Hematopoietic multipotent progenitor cell treated with erythropoietin and hydrocortisone succinate and interleukin-3 and kit ligand, for 15 days (in vitro differentiated cells): ENCODE measurements at places on chromosomes 12 and 14.
A peak's percentile ranks its signal among the peaks of the same experiment; 100 is the strongest.

DNA sequence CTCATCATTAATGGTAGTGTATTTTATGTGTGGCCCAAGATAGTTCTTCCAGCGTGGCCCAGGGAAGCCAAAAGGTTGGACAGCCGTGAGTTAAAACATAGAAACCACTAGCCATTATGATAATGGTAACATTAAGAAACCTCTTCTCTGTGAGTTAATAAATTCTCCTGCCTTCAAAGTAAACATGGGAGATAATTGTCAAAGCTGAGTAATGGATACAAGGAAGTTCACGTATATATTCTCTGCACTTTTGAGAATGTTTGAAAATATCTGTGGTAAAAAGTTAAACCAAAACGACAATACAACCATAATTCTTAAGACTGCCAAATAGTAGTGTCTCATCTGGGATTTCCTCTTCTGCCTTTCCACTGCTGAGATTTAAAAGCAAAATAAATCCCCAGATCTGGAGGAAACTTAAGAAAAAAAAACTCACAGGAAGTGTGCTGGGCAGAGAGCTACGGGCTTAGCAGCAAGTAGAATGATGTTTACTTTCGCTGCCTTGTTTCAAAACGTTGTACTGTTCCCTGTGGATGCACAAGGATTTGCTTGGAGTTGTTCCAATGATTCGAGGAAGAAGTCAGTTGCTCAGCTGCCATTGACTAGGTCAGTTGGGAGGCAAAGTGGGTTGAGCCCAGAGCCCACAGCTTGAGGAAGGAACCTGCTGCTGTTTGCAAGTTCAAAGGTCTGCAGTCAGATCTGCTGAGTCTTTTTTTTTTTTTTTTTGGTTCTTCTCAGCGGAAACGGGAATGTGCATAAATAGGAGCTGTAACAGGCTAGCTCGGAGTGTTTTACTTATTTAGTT lies 1.7 kb downstream of the TPCN1 start:
- DNase-seq = no peak

DNA sequence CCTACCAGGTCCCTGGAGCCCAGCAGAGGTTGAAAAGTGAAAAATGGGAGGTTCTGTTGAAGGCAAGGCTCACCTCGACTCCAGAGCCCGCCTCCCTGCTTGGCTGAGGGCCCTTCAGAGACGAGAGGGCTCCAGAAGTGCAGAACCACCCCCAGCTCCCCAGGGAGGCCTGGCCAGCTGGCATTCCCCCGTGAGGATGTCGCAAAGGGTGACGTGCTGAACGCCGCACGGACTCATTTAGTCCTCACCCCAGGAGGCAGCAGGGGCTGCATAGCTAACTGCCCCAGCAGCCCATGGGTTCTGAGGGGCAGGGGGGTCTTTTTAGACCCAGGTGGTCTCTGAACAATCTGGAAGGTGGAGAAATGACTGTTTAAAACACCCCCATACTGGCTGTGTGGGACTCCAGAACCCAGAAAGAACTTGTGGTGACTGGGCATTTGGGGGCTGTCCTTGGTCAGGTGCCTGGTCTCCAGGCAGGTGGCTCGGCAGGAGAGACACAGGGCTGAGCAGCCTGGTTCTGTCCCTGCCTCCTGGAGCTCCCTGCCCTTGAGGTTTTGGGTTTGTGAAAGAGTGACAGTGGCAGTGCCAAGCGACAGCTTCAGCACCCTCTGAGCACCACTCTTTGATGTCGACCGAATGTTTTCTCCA lies 32.0 kb downstream of the ANAPC7 start:
- DNase-seq = no peak

DNA sequence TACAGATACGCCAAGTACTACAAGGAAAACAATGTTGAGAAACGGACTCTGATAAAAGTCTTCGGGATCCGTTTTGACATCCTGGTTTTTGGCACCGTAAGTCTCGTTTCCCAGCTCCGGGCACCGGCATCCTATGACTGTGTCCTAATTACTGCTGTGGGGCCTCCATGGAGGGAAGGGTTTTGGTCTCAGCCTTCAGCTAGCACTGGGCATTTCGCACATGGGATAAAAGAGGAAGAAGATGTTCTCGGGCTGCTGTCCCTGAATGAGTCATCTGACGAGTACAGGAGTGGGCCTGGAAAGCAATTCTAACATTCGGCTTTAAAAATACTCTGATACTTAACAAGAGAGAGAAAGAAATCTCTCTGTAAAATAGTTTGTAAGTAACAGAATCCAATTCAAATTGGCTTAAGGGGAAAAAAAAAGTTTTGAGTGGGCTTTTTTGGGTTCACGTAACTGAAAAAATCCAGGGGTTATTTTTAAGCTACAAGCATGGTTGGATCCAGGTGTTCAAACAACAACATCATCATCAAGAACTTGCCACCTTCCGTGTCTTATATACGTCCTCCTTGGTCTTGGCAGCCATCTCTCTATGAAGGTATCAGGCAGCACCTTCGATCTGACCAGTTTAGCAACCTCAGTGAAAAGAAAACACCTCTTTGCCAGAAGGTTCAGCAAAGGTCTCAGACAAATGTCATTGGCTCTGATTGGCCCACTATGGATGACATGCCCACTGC lies 34.4 kb upstream of the P2RX4 start:
- DNase-seq = no peak

GRCh38 chr14:80504781-80505180 lies 293.5 kb upstream of the DIO2 start:
- DNase-seq = no peak

DNA sequence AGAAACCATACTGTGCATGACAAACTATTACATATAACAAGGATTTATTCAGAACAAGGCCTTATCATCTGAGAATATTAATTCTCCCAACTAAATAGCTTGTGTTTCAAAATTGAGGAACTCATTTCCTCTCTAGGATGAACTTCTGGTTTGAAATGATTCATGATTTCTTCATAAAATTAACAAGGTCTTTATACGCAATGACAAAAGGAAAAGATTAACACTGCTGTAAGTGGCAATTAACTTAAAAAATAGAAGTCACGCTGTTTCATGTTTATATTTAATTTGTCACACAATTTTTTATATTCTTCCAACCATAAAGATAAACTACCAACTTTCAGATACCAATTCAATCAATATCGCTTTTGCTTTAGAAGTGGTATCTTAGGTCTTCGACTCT lies 80.8 kb downstream of the GRIP1 start:
- DNase-seq = no peak

DNA sequence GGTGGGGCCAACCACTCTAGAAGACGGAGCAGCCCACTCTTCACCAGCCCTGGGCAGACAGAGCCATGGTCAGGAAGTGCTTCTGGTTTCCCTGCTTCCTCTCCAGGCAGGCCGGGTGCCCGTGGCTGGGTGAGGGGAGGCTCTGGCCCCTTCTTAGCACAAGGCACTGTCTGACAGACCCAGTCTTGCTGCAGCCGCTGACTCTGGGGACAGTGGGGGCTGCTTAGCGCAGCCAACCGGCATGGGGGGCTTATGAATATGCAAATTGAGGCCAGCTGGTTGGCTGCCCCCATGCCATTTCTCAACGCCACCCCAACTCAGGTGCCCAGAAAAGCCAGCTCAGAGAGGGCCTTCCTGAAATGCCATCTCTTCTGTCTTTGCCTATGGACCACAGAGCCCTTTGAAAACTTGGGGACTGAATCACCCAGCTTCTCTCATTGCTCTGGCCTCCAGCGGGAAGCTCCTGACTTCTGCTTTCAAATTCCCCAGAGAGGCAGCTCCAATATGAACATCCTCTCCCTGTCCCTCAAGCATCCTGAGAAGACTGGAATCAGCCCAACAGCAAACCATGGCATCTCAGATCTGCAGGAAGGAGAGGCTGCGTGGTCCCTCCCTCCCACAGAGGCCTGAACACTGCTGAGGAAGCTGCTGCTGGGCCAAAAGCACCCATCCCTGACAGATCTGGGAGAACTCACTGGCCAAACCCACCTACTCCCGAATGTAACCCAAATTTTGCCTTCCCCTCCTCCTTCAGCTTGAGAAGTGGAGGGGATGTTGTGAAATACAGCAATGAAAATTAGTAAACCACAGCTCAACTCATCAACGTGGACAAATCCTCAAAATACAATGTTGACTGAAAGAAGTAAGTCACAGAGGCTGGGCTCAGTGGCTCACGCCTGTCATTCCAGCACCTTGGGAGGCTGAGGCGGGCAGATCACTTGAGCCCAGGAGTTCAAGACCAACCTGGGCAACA lies at the start of gene PROX2:
Gene PROX2, minus strand, starts transcription at position 205 of the 973 bp plus-strand sequence. CDS start 12,311 bp downstream, outside the sequence.
- DNase-seq = no peak

DNA sequence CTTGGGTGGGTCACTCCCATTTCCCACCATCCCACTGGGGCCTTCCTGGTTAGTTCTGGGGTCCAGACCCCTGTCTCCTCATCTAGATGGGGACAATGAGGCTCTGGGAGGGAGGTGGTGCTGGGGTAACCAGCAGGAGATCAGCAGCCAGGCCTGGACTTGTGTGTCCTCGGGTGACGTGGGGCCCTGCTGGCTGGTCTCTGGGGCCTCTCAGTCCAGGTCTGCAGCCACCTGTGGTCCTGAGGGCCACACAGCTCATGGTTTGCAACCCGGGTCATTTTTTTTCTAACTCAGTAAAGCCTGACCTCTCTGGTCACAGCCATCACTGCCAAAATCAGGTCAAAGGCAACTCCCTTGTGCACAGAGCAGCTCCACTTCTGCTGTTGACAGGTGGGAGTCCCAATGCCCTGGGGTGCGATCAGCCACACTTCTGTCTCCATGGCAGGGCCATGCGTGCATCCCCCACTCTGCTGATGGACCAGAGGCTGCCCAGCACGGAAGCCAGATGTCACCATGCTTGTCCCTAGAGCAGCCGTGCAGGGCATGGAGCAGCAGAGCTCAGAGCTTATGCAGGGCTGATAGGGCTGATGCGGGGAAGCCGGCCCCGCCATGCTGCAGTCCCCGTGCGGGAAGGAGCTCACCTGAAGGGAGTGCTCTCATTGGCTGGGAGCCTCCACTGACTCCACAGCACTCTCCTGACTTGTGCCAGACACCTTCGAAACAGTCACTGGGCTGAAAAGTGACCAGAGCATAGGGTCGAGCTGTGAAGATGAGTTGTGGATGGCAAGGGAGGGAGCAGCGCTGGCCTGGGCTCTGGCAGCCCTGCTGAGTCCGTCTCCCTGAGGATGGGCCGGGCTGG lies 250.9 kb downstream of the ADGRD1 start:
- DNase-seq = no peak

GRCh38 chr14:58430156-58430555 lies 2.6 kb downstream of the KIAA0586 start:
- peak; percentile 45 for DNase-seq

DNA sequence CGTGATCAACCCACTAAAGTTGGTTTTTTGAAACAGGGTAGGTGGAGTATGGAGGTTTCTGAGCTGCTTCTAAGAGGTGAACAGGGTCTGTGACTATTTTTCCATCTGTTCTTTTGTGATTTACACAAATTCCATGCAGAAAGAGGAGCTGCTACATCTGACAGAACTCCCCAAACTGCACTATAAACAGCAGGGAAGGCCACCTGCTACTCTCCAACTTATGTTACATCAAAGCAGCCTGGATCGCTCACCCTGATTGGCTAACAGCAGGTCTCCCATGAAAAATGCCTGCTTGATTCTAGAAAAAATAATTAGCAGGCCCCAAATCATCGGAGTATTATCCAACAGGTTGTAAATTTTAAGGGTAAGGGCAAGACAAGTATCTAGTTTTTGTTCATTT lies 282.9 kb upstream of the FLRT2 start:
- DNase-seq = no peak

GRCh38 chr12:2998789-2999264 lies 39.6 kb downstream of the TEAD4 start:
- DNase-seq = no peak

DNA sequence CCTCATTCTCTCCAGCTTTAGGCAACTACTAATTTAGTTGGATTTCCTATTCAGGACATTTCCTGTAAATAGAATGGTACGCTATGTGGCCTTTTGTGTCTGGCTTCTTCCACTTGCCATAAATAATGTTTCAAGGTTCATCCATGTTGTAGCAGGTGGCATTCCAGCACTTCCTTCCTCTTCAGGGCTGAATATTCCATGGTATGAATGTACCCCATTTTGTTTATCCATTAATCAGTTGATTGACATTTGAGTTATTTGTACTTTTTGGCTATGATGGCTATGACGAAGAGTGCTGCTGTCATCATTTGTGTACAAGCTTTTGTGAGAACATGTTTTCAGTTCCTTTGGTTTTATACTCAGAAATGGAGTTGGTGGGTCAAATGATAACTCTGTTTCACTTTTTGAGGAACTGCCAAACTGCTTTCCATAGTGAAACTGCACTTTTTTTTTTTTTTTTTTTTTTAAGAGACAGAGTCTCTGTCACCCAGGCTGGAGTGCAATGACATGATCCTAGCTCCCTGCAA lies 6.5 kb upstream of the CDK2AP1 start:
- DNase-seq = no peak

- DNase-seq = no peak
These were observed 41.8 kb upstream of the SLC6A15 start for GRCh38 chr12:84954415-84954814.

DNA sequence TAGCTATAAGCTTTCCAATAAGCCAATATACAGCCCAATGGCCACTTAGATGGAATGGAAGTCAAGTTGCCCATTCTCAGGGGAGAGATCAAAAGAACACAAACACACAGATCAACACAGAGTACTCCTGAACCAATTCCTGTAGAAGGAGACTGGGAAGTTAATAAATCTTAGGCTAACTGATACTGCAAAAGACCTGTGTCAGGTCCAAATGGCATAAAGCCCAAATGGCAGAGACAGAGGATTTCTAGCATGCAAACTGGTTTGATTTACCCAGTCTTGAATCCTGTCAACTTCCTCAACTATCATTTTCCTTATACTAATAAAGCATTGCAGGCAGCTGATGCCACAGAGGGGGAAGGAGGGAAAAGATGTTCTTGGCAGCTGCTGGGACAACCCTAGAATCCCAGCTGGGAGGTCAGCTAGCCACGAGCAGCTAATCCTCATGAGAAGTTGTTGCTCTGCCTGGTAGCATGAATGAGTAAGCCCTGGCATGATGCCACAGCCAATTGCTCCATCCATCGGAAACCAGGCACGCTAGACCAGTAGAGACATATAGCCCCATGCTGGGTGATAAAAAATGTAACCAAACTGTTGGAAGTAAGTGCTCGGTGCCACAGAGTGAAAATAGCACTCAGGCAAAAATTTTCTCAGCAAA lies 26.2 kb downstream of the ANG start:
- DNase-seq = no peak

DNA sequence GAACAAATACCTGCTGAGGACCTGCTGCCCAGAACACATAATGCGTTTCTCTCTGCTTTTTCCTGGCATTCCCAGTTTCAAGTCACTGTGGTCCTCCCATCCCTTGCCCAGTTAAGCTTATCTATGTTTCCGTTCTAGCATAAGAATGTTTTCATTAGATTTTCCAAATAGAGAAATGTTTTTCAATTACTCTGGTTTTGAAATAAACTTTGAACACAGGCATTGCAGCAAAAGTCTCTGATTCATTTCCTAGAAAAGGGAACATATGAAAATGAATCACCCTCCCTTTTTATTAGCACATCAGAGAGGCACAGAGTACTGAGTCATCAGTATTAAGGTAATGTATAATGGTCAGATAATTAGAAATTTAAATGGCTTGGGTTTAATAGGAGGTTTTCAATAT lies 201.1 kb upstream of the TMEM260 start:
- DNase-seq = no peak
